Foreskin keratinocyte (primary cell): ENCODE measurements at places on chromosomes 1 and 21.
A peak's percentile ranks its signal among the peaks of the same experiment; 100 is the strongest.

DNA sequence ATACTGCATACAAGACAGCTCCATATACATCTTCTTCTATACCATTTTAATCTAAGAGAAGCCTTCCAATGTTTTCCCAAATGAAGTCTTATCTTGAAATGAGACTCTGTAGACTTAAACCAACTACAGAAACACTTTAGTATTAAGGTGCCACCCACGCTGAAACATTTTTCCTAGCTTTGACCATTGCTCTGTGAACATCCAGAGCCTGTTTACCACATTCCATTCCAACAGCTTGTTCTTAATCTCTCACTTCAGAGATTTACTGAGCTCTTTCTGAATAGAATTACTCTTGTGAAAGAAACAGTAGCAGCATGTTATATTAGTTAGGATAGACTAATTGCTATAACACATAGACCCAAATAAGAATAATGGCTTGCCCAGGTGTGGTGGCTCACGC, 19.6 kb upstream of the POGZ start:
- DNase-seq = no peak

DNA sequence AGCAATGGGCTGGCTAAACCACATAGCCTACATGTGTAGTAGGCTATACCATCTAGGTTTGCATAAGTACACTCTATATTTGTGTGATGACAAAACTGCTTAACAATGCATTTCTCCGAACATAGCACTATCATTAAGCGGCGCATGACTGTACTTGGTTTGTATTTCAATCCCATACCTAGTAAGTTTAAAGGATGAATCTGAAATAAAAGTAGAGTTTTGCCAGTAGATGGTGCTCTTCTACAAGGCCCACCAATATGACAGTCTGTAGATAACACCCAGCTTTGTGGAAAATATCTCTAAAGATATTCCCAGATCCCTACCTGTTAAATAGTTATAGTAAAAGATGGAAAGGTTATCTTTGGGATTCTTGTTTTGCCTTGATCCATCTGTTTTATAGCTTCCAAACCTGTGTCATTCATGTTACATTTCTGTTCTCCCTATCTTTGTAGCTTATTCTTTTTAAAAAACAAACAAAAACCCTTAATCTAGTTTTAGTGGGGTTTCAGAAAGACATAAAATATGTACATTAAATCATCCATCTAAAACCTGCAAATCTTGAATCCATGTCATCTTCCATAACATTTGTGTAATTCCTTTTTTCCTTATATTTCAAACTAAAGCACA, 33.9 kb upstream of the ASPM start:
- DNase-seq = peak; percentile 47

DNA sequence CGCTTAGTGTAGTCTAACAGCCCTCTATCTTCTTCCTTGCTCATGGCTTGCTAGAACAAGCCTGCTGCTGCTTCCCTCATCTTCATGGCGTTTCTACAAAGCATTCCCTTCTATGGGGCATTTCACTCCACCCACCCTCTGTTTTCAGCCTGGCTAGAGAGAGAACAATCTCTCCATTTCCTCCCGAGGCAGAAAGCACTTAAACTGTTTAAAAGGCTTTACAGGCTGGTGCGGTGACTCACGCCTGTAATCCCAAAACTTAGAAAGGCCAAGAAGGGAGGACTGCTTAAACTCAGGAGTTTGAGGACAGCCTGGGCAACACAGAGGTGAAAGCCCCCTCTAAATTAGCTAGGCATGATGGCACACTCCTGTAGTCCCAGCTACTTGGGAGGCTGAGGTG, 17.8 kb downstream of the ORC1 start:
- peak; percentile 41 for DNase-seq

DNA sequence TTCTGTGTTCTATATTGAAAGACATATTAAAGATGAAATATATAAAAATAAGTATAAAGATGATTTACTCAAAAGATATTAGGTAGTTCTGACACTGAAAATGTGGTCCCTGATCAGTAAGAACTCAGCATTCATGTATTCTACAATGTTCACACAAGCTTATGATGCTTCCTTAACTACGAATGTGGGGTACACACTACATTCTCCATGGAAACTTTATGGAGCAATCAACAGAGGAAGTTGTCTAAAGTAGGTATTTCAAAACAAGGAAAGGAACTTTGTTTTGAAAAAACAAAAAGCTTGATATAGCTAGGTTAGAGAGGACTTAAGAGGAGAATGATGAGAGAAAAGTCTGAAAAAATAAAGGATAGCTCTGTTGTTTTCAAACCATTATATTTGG, 119.7 kb upstream of the RGS18 start:
- no peak for DNase-seq

DNA sequence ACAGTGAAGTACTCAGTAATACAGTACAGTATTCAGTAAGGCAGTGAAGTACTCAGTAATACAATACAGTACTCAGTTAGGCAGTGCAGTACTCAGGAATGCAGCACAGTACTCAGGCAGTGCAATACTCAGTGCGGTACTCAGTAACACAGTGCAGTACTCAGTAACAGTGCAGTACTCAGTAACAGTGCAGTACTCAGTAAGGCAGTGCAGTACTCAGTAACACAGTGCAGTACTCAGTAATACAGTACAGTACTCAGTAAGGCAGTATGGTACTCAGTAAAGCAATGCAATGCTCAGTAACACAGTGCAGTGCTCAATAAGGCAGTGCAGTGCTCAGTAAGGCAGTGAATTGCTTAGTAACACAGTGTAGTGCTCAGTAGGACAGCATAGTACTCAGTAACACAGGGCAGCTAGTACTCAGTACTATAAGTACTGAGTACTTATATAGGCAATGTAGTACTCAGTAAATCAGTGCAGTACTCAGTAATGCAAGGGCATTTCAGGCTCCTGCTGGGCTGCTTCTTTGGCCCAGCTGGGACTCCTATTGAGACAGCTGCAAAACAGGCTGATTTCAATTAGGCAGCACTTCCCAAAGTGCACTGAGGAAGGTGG, 411.3 kb downstream of the DISC1 start:
- no peak for DNase-seq

DNA sequence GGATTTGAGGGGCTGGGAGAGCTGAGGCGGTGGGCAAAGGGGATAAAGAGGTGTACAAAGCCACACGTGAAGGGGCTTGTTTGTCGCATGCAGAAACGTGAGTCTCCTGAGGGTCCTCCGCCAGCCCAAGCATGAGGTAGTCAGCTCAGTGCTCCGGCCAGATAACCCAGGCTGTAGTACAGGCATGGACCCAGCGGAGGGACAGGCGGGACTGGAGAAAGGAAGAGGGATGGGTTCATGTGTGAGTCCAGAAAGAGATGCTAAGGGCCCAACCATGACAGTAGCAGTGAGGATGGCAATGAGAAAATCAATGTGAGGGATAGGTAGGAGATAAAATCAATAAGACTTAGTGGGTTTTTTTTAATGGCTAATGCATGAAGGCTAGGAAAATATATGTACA, 13.7 kb upstream of the ELK4 start:
- DNase-seq = no peak

DNA sequence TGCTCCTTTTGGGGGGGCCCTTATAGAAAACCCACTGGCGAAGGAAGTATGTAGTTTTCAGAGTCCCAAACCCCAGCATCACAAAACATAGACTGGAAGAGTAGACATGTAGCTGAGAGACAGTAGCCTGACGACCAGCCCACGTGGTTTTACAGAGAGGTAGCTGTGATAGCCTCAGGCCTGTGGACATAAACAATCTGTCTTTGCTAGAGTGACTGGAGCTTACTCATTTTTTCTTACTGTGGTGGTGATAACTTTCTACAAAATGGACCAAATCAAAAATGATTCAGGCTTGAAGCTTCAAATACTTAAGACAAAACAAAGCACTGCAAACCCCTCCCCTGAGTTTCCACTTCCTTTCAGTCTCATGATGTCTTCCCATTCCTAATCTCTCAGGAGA, 497.0 kb downstream of the RWDD3 start:
- DNase-seq = peak; percentile 93

DNA sequence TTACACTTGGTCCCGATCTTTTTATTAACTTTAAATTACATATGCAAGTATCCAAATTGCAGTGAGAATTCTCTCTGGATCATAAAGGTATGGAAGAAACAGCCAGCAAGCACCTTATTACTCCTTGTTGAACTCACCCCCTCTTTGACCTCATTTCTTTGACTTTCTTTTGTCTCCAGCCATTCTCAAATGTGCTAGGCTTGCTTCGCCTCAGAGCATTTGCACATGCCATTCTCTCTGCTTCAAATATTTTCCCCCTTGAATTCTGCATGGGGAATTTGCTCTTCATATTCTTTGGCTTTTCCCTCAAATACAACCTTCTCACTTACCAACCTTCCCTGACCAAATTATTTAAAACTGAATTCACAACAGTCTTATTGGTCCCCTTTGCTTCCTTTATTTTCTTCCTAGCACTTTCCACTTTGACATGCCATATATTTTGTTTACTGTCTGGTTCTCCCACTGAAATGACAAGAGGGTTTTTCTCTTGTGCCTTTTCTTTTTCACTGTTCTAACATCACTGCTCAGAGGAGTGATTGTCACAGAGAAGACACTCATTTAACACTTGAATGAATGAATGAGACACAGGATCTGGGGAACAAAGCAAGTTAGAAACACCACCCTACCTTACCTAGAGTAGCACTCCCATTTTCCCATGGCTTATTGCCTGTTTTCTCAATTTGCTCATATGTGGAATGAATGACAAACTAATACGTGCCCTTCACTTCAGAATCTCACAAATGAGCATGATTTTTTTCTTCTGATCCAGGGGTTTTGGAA, 1.4 kb upstream of the PGBD2 start:
- no peak for DNase-seq

DNA sequence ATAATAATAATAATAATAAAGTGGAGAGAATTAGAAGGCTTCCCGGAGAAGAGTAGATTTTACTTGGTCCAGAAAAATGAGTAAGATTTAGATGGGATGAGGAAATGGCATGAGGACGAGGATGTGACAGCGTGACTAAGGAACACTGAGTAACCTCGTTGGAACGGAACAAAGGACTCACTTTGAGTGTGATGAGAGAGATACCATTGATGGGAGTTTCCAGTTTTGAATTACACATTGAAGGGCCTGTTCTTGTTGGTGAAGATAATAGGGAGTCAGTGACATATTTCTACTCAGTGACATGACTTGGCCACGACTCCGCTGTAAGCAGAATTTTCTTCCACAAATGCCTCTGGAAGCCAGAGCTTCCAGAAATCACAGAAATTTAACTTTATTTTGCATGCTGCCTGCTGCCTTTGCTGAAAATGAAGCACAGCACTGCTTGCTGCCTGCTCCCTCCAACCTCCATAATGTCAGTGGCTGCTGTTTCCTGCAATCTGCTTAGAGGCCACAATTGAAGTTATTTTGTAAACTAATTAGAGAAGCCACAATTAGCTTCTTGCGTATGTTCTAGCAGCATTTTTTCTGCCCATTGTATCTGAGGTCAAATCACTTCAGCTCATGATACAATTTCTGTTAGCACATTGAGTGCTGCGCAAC, 33.7 kb upstream of the FBXO28 start:
- DNase-seq = peak; percentile 52

- no peak for DNase-seq
Observed at GRCh38 chr1:204923201-204923600, 52.5 kb downstream of the NFASC start.

DNA sequence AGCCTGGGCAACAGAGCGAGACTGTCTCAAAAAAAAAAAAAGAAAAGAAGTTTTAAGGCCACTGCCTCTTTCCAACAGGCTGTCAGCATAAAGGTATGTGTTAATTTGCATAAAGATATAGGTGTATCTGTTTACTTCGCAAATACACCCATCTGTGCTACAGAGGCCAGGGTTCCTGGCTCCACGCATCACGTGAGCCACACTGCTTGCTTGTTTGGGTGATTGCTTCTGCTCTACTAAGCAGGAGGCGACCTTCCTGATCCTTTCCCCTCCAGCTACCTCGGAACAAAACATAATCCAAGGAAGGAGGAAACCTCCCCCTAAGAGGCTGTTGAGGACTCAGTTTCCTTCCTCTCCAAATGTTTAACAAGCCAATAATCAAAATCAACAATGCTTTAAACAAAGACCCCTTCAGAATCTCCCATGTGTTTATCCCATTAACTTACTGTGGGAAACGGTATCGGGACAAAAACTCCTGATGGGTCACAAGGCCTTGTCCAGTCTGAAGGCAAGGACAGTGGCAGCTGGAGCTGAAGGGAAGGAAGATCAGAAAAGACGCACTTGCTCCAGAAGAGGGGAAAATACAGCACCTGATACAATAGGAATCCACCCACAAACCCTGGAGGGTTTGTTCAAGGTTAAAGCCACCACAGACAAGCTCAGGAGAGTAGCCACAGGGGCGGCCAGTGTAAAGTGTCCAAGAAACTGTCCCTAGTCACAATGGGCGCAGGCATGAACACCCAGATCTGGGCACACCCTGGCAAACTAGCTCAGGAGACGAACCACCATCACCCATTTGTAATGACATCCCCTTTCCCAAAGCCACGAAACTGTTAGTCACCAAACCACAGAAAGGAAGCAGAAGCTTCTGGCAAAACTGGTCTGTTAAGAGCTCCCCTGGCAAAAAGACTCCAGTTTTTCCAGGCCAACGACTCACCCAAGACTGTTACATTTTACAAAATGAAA, 17.2 kb downstream of the CTNNBIP1 start:
- DNase-seq = peak; percentile 96

DNA sequence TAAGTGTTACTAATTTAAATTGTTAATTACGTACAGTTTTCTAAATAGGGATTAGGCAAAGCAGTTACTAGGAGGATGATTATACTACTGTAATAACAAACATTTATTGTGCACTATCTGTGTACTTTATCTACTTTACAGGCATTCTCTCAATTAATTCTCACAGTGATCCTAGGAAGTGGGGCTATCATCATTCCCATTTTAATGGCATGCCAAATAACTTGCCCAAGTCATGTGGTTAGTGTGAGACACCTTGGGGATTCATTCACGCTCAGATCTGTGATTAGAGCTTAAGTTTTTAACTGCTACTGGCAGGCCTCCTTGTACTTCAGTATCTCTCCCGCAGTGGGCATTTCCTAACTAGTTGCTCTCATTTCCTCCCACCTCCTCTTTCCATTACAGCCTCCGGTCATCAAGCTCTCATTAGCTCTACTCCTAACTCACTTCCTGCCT, 11.5 kb downstream of the PHLDA3 start:
- no peak for DNase-seq

DNA sequence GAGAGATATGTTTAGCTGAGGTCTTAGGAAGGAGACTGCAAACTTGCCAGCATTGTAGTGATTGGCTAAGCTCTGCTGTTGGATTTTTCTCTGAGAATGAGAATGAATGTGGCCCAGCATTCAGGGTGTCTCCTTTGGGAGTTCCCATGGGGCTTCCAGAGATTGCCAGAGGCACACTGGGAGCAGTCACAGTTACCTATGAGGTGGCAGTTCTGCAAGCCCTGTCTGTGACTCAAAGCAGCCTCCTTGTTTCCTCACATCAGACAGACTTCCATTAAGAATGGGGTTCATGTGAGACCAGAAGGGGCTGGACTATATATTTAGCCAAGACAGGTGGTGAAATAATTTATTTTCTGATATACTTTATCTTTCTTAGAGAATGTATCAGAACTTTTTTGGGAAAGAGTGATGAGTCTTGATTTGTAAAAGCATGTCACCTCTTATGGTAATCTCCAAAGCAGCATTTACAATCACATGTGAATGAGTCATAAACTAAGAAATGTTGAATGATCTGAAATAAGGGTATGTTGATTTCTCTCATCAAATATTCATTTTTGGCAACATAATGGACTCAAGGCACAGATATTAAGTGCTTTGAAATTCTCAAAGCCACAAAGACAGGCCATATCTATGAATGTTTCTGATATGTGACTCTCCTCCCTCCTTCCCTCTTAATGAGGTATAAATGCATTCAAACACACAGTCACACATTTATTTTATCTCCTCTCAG, 9.5 kb upstream of the SLC19A2 start:
- peak; percentile 65 for DNase-seq
